ENCODE measurements at places on chromosomes 5 and 9. TPM values are rescaled to one million over a fixed set of nuclear protein-coding genes. Genes with fewer than 3 reads are reported as not detected.
A peak's percentile ranks its signal among the peaks of the same experiment; 100 is the strongest.

Gene PCDHB13
- not detected for total RNA-seq

Gene SOWAHA
- total RNA-seq, result 0.59 TPM

Gene CARD6
- total RNA-seq, result 1.7 TPM

Gene TSSK1B
- total RNA-seq, result not detected

Gene NIPAL4
- total RNA-seq, result 2.2 TPM

Gene RELL2
- 24.1 TPM for total RNA-seq

Gene PLPP6
- 6.0 TPM for total RNA-seq

Gene TRIP13
- total RNA-seq, result 47.5 TPM

Gene CARD9
- total RNA-seq, result 9.2 TPM

Gene CDH10
- total RNA-seq, result not detected

Gene AMBP
- total RNA-seq, result not detected

Gene ECM2
- not detected for total RNA-seq

Gene GARIN3
- 0.19 TPM for total RNA-seq

Gene NMRK1
- 7.2 TPM for total RNA-seq

Gene DTWD2
- 2.2 TPM for total RNA-seq

Gene NR5A1
- total RNA-seq, result not detected

DNA sequence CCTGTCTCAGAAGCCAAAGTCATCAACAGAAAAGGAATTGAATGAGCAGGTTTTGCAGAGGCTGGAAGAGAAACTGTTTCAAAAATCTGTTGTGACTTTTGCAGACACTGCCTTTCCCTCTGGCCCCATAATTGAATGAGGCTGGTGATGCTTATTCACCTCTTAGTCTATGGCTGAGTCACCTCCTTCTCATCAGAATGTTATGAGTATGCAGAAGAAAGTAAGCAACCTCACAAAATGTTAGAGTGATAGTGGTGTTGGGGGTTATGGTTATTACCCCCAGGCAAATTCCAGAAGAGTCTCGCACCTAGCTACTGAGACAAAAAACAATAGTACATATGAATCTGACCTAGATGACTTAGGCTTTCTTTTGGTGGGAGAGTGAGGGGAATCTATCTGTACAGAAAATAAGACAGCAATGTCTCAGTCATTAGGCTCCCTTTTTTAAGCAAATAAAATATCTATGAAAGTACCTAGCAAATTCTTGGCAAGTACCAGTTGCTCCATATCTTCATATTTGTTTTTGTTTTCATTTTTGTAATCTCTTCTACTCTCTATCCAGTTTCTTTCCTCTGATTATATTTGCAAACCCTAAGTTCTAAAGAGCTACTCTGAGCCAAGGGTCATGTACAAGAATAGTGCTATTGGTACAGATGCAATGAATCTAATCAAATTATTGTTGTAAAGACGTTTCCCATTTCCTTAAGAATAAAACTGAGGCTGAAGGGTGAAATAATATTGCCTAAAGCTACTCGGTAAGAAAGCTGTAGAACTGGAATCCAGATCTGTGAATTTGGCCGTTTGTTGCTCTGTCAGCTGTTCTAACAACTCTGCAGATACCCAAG, 498.1 kb upstream of the TNC start:
- no peak for DNase-seq

- DNase-seq, result no peak
These were observed 423.7 kb upstream of the ST8SIA4 start for GRCh38 chr5:101326766-101327165.

DNA sequence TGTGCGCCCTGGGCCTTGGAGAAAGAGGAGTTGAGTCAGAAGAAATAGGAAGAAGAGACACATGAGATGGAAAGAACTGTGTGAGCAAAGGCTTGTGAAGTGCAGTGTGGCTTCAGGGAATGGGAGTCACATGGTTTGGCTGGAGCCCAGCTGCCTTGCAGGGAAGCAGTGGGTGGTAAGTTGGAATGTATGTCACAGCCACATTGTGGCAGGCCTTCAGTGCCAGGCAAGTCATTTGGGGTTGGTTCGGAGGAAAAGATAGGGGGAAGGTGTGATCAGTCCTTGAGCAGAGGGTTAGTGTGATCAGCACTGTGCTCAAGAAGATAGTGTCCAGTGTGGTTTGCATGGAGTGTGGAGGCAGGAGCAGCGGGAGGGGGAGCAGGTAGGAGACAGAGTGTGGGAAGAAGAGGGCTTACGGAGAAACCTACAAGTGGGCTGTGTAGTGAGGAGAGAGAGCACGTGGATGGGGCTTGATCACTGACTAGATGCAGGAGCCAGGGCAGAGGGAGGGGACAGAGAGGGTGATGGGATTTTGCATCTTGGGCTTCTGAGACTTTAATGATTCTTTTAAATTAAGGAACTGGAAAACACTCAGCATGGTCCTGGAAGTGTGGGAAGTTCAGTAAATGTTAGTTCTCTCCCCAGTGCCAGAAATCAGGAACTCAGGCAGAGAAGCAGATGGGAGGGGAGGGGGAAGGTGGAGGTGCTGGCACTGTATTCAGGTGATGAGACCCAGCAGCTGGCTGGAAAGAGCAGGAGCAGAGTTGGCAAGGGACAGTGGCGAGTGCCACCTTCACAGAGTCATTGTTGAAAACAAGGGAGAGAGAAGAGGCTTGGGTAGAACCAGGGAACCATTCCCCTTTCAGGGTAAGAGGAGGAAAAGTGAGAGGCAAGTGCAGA, 46.6 kb downstream of the ARHGAP26 start:
- DNase-seq, result no peak

- no peak for DNase-seq
These were observed 77.7 kb downstream of the STK10 start for GRCh38 chr5:172110260-172110815.

DNA sequence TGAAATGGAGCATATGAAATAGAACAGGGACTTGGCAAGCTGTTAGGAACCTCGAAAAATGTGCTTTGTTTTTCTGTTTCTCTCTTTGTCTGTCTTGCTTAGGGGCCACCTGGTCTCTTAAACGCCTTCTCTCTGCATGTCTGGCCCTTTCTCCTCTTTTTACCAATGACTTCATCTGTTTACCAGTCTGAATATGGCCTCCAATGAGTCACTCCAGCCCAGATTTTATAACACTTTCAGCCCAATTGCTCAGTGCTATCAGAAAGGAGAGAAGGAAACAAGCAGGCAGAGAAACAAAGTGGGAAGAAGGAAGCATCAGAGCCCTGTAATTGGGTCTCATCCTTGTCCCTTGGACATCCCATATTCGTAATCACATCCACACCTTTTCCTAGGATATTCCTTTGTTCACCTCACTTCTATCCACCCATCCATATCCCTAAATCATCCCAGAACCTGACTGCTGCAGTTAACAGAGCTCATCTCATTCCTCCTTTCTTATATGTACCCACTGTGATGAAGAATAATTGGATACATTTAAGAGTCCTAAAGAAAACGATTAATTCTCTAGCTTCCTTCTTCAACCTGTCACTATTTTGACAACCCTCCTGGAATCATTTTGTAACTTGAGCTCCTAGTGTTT, 151.8 kb upstream of the GPR151 start:
- DNase-seq, result no peak

GRCh38 chr9:87567571-87567970, 69.9 kb downstream of the DAPK1 start:
- no peak for DNase-seq

DNA sequence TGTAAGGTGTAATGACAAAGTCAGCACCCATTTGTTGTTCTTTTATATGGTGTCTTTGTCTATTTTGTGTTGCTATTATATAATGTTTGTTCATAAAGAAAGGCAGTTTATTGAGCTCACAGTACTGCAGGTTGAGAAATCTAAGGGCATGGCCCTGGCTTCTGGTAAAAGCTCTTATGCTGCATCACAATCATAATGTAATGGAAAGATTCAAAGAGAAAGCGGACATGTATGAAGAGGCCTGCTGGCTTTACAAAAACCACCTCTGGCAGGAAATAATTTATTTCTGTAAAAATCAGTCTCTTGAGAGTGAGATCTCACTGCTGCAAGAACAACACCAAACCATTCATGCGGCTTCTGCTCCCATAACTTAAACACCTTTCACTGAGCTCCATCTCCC, 746.7 kb upstream of the FAM174A start:
- DNase-seq, result no peak

DNA sequence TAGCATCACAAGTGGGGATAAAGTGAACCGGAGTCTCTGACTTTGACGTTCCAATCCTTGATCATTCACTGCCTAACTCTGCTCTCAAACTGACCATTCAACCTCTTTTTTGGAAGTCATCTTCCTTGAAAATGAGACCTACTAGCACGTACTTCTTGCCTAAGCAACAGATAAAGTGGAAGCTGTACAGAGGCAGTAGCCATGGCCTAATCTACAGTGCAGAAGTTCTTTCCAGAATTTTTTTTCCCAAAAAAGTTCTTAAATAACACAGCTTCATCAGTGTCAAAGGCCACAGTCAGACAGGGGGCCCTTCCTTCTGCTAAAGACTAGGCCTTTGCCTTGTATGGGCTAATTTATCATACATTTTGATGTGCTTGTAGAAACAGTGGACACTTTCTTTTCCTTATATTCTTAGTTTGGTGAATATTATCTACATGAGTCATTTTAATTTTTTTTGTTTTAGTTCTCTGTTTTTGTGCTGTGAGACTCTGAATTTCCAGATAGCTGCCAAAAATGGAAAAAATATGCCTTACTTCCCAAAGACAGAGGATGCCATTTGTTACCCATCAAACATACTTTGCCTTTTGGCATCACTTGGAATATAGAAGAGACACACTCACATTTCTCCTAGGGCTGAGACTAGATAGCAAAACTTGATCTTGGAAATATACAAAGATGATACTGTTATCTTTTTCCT, 96.3 kb upstream of the VCAN start:
- DNase-seq, result no peak

GRCh38 chr9:101569741-101570501, 24.8 kb downstream of the PPP3R2 start:
- peak; percentile 59 for DNase-seq

DNA sequence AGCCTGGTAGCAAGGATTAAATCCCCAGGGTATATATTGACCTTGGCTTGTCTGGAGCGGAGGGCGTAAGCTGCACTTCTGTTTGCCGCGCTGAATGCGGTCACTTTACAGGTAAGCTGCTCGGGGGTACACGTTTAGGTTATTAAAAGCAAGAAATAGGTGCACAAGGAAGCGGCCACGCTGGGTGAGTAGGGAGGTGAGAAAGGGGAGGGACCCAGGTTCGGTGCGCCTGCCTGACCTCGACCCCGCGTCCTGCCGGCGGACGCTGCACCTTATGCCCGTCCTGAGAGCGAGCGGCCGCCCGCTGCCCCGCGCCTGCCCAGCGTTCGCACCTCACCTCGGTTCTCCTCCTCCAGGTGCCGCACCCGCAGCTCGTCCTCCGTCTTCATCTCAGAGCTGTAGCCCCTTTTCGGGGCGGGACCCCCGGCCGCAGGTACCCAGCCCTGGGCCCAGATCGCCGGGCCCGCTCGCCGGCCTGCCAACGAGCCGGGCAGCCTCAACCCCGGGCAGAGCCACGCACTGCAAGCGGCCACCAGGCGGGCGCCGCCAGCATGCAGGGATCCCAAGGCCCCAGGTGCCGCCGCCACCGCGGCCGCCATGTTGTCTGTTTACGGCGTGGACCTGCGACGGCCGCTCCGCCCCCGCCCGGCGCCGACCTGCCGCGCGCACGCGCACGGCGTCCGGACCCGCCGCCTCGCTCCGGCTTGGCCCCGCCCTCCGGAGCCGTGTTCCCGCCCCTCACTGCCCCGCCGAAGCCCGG, at the start of gene AUH:
Gene AUH (minus strand): TSS at position 628 of the 760 bp plus-strand sequence. CDS start 29 bp downstream, at position 599.
- DNase-seq, result peak; percentile 97

DNA sequence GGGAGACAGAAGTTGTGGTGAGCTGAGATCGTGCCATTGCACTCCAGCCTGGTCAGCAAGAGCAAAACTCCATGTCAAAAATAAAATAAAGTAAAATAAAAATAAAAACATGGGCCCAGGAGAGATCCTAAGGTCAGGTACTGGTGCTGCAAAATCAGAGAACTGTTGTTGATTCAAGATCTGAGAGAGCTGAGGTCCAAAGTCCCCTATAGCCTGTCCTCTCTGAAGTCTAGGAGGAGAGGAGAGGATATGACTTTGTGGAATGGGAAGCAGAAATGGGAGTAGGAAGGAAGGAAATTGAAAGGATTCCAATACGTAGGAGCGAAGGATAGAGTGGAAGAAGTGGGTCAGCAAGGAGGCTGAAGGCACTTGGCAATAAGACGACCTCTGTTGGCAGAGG, 4.6 kb upstream of the OR1L4 start:
- DNase-seq, result no peak

GRCh38 chr5:139849942-139850341, 54.3 kb downstream of the PSD2 start:
- DNase-seq, result no peak

GRCh38 chr5:153573326-153574033, 83.0 kb downstream of the GRIA1 start:
- DNase-seq, result no peak

DNA sequence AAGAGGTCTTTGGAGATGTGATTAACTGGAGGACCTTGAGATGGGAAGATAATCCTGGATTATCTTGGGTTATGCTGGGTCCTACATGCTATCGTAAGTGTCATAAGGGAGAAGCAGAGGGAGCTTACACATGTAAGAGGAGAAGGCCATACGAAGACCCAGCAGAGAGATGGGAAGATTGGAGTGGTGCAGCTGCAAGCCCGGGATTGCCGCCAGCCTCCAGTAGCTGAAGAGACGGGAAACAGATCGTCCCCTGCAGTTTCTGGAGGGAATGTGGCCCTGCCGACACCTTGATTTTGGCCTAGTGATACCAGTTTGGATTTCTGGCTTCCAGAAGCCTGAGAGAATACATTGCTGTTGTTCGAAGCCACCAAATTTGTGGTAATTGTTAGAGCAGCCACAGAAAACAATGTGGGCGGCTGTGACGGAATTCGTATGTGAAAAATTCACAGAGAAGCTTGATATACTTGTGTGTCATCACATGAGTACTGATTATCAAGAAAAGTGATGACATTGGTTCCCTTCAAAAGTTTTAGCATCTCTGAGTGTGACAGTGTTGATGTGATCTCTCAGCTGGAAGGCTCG, 86.9 kb downstream of the CYFIP2 start:
- no peak for DNase-seq

DNA sequence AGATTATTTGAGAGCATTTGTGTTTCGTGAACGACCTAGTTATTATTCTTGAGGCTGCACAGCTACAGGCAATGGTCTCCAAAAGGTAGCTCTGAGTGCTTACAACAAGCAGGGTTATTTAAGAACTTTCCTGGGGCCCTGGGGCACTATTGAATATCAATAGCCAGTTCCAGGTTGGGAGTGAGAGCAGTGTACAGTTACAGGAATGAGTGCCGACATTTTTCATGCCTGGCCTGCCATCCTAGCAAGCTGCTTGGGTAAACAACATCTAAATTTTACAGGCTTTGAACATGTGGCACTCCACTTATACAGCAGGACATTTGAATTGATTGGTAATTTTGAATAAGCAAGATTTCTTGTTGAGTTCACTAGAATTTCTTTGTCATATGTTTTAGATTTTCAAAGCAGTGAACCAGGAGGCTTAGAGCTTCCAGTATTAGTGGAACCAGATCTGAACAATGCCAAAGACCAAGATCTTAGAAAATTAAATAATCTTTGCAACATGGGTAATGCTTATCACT, 171.9 kb upstream of the GDNF start:
- DNase-seq, result no peak

DNA sequence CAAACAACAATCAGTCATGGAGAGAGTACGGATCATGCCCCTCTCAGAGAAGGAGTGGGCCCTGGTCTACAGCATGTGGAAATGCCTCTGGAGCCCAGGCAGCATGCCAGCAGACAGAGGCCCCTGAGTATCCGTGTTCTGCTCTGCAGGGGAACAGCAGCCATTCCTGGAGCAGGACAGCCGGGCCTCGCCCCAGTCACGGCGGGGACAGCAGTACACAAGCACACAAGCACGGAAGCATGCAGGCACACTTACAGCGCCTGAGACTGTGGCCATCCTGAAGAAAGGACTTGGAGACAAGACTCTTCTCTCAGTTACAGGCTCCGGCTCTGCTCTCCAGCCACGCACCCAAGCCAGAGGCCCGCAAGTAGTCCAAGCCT, 102.6 kb upstream of the ALDH1B1 start:
- DNase-seq, result no peak

Measured in activated CD4-positive, alpha-beta T cell treated with anti-CD3 and anti-CD28 coated beads, Interleukin-2, amount 10 ng/mL, durations not matched to agents 24 days and 14 days (primary cell).